Substantia nigra (tissue), 51 donors: ENCODE measurements at places on chromosomes 12 and 14.

DNA sequence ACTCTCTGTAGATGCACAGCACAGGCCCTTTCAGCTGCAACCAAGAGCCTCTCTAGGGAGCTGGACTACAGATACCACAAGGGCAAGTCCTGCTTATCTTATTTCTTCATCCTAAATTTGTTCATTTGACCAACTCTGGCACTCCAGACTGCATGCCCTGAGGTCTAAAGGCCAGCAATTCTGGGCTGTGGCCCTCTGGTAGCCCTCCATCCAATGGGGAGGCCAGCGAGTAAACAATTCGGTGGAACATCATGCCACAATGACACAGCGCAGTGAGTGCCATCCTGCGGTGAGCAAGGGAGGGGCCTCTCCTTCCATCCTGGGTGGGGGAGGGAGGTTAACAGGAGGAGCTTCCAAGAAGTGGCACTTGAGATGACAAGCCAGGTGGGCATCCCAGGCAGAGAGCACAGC is 652 bp upstream of the SELPLG start:
- DNase-seq: no peak

DNA sequence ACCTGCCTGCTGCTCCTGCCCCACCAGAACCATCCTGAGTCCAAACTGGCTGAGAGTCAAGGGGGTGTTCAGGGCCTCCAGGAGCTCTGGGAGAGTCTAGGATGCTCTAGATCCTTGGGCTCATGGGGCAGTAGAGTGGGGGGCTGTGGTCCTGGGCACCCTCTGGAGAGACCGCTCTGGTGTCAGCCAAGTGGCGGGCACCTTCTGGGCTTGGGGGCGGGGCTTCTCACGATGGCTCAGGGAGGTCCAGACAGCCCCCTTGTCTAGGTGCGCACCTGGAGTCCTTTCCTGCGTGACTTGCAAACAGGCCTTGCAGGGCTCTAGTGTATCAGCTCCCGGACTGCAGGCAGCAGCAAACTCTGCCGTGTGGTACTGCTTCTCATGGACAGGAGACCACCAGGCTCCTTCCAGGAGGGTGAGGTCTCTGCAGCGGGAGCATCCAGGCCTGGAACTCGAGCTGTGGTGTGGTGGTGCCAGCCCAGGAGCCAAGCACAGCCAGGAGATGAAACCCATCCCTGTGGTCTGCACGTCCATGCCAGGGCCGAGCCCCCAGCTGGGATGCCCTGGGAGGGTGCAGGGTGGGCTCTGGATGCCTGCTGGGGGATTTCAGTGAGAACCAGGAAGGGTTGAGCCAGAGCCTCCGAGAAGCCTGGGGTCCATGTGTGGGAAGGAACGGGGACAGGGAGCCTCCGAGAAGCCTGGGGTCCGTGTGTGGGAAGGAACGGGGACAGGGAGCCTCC is 15.0 kb downstream of the PACS2 start:
- DNase-seq: no peak

GRCh38 chr12:94930772-94931171 is 72.7 kb downstream of the NDUFA12 start:
- no peak for DNase-seq

DNA sequence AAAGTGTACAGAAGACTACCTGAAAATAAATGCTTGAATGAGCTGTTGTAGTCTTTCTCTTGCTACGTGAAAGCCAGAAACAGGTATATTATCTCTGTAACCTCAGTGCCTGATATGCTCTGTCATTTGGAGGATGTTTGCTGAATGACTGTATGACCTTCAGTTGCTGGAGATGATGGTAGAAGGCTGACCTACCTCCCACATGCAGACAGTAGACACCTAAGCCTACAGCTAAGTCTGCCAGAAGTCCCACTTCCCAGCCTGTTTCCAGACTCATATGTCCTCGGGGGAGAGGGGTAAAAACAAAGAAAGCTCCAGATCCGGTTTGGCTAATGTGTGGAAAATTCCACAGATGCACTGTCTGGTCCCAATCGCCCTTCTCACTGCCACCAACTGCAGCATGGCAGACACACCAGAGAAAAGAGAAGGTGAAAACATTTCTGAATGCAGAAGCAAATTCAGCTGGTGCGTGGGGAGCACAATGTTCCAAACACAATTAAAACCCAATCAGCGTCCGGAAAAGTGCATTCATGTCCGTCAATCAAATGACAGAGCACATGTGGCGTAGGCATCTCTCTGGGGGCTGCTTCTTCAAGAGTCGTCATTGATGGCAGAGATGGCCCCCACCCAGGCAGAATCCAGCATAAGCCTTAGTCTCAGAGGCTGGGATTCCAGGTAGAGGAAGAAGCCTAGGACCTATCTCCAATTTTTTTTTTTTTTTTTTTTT is 76.3 kb upstream of the TBX3 start:
- DNase-seq: no peak

- DNase-seq: no peak
Measured at GRCh38 chr12:70052931-70053497, 190.2 kb upstream of the CNOT2 start.

- no peak for DNase-seq
Measured at GRCh38 chr12:30626847-30627246, 68.8 kb downstream of the IPO8 start.

DNA sequence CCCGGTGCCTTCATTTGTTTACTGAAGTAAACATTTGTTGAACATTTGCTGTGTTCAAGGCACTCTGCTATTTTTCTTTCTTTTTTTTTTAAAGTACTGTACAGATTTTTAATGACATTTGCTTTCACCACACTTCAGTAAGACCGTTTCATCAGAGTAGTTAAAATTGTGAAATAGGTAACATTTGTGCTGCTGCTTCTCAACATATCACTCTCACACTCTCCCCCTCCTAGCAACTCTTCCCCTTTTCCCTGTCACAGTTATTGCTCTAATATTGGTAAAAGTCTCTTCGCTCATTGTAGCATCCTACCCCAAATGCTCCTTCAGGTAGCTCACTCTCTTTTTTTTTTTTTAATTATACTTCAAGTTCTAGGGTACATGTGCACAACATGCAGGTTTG is 49.6 kb downstream of the SRGAP1 start:
- no peak for DNase-seq

DNA sequence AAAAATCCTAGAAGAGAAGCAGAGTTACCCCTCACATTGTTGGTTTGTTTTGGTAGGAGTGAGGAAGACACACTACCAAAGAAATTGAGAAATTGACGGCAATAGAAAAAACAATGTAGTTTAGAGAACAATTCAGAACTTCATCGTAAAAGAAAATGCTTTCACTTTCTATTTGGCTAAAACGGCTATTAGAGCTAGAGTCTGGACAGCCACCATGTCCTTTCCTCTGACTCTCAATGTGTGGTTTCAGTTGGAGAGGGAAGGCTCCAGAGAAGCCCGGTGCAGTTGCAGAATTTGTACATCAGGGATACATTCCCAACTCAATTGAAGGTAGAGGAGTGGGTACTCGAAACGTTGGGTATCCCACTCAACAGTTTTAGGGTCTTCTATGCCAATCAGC is 535.3 kb downstream of the GALC start:
- no peak for DNase-seq

GRCh38 chr12:124196236-124196635 is 98.7 kb upstream of the RFLNA start:
- no peak for DNase-seq

DNA sequence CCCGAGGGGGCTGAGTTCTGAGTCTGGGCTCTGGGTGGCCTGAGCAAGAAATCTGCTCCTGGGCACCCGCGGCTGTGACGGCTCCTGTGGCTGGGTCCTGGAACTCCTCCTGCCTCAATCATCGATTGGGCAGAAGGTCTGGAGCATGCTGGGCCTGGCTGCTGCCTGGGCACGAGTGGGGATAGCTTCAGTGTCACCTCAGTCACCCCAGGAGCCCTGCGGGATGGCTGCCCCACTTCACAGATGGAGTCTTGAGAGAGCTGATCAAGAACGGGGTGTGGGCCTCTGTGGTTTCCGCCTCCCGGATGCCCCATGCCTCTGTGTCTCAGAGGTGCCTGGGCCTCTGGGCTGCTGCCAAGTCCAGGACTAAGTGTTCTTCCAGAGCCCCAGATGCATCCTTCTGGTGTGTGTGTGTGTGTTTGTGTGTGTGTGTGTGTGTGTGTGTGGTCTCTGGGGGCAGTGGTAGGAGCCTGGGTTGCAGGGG is 185.6 kb upstream of the C14orf180 start:
- no peak for DNase-seq

GRCh38 chr12:118650586-118650960 is 274.2 kb downstream of the SUDS3 start:
- no peak for DNase-seq

DNA sequence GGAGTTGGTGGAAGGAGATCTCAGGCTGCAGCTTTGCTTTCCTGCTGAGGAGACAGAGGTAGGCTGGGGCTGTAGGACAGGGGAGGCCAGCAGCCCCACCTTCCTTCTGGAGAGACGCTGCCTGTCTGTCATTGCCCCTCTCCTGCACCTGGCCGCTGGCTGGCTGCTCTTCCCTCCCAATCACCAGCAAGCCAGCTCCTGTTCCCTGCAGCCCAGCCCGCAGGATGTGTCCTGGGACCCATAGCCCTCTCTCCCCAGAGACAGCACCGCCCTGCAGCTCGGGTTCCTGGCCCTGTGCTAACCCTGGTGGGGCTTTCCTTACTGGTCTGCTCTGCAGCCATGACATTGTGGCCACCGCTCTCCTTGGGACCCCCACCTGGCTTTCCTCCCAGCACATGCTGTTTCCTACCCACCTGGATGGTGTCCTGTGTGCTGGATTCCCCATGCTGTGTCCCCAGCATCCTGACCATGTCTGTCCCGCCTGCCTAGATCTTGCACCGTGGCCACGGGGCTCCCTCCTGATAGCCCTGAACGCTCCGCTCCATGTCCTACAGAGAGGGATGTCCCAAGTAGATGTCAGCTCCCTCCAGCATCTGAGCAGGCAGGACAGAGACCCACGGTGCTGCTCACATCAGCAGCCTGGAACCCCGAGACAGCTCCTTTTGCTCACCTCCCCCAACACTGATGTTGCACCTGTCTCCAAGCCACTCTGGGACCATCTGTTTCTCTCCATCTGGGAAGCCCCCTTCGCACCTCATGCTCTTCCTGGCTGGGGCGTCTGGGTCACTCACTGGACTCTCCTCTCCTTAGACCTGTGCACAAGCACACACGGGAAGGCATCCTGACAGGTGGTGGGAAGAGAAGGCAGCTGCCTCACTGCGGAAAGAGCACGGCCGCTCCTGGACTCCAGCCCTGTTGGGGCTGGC is 1.1 kb upstream of the MTA1 start:
- no peak for DNase-seq

GRCh38 chr12:73678335-73678734 is 859.3 kb upstream of the ATXN7L3B start:
- DNase-seq: no peak

DNA sequence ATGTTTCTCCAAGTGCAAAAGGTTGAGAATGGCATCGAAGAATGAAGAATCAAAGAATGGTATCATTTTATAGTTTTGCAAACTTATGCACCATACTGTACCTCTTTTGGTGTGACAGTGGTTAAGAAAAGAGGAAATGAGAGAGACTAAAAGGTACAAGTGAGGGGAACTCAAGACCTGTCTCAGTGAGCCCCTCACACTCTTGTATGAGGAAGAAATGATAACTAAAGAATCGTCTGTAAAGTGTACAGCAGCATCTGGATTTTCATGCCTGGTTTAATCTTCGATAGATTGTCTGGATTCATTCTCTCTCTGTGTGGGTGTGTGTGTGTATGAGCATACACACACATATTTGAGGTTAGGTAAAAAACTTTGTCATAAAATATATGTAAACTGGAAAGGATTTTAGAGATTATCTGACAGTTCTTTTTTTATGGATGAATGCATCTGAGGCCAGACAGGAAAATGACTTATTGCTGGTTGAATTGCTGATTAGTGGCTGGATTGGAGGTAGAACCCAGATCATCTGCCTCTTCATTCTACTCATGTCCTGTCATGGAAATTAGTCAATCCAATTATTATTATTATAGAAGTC is 16.0 kb upstream of the SLC38A2 start:
- DNase-seq: no peak

DNA sequence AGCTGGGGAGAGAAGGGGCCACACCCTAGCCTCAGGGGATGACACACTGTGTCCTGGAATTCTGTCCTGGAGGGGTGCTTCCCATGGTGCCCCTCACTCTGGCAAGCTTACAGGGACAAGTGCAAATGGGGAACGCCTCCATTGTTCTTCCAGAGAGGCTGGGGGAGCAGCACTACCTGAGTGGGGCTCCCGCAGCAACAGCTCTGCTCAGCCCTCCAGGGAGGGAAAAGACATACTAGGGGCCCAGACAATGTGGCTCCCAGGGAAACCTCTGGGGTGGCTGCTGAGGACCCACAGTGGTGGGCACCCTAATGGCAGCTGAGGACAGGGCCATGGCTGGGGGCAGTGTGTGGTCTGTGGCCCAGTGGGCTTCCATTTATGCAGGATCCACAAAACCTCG is 69.4 kb downstream of the PLEKHG3 start:
- no peak for DNase-seq

DNA sequence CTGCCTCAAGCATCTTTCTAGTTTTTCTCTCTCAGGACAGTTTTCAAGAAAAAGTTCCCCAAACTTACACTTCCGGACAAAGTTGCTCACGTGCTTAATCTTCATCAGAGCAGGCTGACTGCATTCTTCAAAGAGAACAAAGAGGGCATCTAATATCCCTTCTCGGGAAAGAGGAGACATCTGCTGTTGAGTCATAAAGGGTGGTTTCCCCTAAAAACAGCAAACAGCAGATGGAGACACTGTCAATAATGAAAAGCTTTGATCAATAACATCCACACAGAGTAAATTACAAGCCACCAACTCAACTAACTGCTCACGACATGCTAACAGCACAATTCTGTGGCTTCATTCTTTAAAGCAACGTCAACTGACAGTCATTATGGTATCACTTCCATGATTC is 8.1 kb downstream of the CIT start:
- DNase-seq: no peak

DNA sequence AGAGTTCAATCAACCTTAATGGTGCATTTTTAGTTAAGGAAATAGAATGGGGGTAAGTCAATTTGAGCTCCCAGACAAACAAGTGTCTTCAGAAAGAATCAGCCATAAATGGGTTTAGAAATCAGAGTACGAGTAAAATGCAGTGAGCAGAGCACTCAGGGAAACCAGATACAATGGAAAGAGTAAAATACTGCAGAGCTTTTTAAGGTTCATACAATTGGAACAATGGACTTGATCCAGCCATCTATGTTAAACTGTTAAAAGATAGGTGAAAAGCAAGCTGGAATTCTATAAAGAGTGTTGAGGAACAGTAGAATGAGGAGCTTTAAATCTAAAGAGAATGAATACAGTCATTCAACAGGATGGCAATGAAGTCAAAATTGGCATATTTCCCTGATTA is 23.8 kb upstream of the PCNX4 start:
- DNase-seq: no peak
